ENCODE measurements at places on chromosomes 11 and 22.

GRCh38 chr11:123137431-123138224 lies 57.4 kb downstream of the CLMP start:
- no peak overlapping the region for H3K27ac ChIP-seq
- H3K4me3 ChIP-seq, result no peak overlapping the region
- H3K27me3 ChIP-seq, result peaks cover 3% of the 10 kb centered on the region
- peaks cover 4% of the 10 kb centered on the region for H3K4me1 ChIP-seq
- no peak for DNase-seq
- H3K36me3 ChIP-seq, result no peaks in the 10 kb centered on the region

DNA sequence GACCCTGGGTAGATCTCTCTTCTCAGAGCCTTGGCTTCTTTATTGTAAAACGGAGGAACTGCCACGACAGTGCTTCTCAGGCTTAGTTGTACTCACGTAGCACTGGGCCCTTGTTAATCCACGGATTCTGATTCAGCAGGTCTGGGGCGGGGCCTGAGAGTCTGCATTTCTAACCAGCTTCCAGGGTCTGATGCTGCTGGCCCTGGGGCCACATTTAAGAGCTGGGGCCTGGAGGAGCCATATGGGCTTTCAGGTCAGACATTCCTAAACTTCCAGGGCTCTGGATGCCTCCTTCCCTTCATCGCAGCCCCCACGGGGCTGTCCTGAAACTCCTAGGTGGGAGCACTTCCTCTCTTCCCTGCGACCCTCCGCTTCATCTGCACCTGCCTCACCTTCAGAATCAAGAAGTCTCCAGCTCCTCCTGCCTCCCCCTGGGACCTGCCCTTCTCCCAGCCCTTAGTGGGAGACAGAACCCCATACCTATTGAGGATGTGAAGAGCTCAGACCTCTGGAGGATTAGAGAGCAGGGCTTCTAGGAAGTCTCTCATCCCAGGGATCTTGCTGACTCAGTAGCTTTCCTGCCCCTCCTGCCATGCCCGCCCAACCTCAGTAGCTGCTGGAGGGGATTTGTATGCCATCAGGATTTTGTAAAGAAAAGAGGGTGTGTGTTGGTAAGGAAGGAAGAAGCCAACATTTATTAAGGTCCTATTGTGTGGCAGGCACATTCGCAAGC lies 92.5 kb downstream of the LRRC32 start:
- H3K27ac ChIP-seq, result no peak overlapping the region
- H3K27me3 ChIP-seq, result peaks cover 21% of the 10 kb centered on the region
- DNase-seq, result no peak
- no peaks in the 10 kb centered on the region for H3K4me1 ChIP-seq
- H3K36me3 ChIP-seq, result no peaks in the 10 kb centered on the region

DNA sequence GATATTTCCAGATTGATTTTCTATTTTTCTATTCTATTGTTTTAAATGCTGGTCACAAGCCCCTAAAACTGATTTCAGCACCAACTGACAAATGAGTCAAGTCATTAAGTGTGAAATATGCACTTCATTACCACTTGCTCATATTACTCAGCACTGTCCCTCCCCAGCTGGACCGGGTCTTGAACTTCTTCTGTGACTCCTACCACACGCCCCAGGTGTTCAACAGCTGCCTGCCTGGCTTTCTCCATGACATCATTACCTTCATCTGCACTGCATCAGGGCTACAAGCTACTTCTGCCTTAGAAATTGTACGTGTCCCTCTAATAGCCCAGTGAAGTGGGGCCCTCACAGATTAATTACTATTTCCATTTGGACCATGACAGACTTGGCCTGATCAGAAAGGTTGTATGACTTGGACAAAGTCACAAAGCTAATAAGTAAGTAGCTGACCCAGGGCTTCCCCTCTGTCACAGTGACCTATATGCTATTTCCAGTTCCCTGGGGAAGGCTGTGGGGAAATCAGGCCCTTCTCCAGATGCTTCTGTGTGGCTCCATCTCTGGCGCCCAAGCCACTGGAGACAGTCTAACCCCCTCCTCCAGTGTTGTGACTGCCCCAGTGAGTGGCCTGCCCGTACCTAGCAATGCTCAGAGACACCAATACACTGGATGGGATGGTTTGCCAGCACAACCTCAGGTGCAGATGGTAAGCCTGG lies 18.1 kb downstream of the TBC1D10A start:
- H3K27me3 ChIP-seq, result no peaks in the 10 kb centered on the region
- H3K4me1 ChIP-seq, result peaks cover 98% of the 10 kb centered on the region
- H3K36me3 ChIP-seq, result peaks cover 3% of the 10 kb centered on the region
- peak overlapping the region; percentile 33 for H3K4me3 ChIP-seq
- no peak for DNase-seq

GRCh38 chr11:113574586-113574985 lies 99.4 kb upstream of the DRD2 start:
- DNase-seq, result no peak
- no peaks in the 10 kb centered on the region for H3K4me1 ChIP-seq
- H3K27me3 ChIP-seq, result peaks cover 7% of the 10 kb centered on the region

- no peak overlapping the region for H3K4me3 ChIP-seq
- H3K27ac ChIP-seq, result no peak overlapping the region
- H3K27me3 ChIP-seq, result peaks cover 47% of the 10 kb centered on the region
- H3K36me3 ChIP-seq, result no peaks in the 10 kb centered on the region
Observed at GRCh38 chr11:46912526-46913150, 5.7 kb downstream of the LRP4 start.

DNA sequence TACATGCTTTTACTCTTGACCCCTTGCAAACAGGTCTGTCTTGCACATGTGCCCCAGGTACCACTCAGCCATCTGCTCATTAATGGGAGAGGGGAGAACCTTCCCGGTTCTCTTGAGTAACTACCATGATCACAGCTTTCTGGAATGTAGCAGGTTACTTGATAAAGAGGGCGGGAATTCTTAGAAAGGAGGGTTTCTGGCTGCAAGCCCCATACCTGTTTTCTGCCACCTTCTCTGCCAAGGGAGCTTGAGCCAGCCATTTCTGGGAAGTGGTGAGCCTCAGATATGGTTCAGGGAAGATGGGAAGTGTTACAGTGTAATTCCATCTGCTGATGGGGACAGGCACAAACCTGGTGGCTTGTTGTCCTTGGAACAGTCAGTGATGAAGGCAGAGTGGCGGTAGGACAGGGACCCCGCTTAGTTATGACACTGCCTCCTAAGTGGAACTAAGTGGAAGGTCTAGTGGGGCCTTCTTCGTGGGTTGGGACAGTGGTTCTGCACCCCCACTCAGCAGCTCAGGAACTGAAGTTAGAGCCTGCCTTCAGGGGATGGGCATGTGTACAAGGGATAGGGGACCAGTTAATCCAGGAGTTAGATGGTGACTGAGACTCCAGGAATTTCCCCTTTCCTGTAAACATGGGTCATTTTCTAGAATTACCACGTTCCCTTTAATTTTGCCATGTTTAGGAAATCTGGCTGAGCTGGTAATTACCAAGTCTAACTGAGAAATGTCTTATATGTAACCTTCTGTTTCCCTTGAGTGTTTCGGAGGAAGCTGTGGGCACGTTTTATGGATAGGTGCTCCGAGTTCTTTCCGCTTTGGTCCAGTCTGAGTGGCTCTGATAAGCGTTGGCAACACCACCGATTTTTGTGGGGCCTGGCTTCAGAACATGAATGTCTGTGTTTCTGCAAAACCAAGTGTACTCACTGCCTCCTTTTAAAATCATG lies 35.3 kb downstream of the BCR start:
- H3K27me3 ChIP-seq, result peaks cover 2% of the 10 kb centered on the region
- no peak overlapping the region for H3K27ac ChIP-seq
- DNase-seq, result no peak
- H3K4me1 ChIP-seq, result peaks cover 85% of the 10 kb centered on the region
- H3K4me3 ChIP-seq, result no peak overlapping the region
- no peaks in the 10 kb centered on the region for H3K36me3 ChIP-seq

- DNase-seq, result no peak
- H3K4me3 ChIP-seq, result no peak overlapping the region
- peaks cover 16% of the 10 kb centered on the region for H3K36me3 ChIP-seq
- H3K27ac ChIP-seq, result no peak overlapping the region
- peaks cover 9% of the 10 kb centered on the region for H3K4me1 ChIP-seq
Observed at GRCh38 chr22:40567106-40567505, 69.4 kb downstream of the MRTFA start.

GRCh38 chr11:130874955-130875531 lies 41.2 kb downstream of the SNX19 start:
- no peak overlapping the region for H3K27ac ChIP-seq
- peaks cover 89% of the 10 kb centered on the region for H3K36me3 ChIP-seq
- DNase-seq, result no peak
- no peaks in the 10 kb centered on the region for H3K27me3 ChIP-seq

- DNase-seq, result no peak
- no peaks in the 10 kb centered on the region for H3K36me3 ChIP-seq
- no peaks in the 10 kb centered on the region for H3K4me1 ChIP-seq
- H3K4me3 ChIP-seq, result no peak overlapping the region
Observed at GRCh38 chr11:92822410-92822809, 147.0 kb upstream of the MTNR1B start.

DNA sequence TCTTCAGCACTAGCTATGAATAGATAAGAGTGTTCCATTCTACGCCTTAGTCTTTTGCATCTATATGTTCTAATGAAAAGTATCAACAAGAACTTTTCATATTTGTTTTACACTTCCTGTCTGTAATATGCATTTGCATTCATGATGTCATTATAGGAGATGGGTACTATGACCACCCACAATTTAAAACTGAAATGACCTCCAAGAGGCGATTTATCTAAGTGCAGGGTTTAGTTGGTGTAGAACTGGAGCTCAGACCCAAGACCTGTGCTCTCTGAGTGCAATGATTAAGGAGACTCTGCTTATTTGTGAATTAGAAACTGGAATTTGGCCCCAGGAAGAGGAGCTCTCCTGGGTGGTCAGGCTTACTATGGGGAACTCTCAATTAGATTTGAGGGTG lies 289.1 kb downstream of the ETS1 start:
- peak overlapping the region; percentile 43 for H3K27ac ChIP-seq
- no peak for DNase-seq
- no peak overlapping the region for H3K4me3 ChIP-seq

- H3K4me3 ChIP-seq, result peak overlapping the region; percentile 11
- no peak for DNase-seq
- H3K36me3 ChIP-seq, result peaks cover 85% of the 10 kb centered on the region
- H3K27me3 ChIP-seq, result no peaks in the 10 kb centered on the region
- peak overlapping the region; percentile 43 for H3K27ac ChIP-seq
- H3K4me1 ChIP-seq, result peaks cover 100% of the 10 kb centered on the region
Observed at GRCh38 chr11:128512474-128512996, 74.8 kb downstream of the ETS1 start.

DNA sequence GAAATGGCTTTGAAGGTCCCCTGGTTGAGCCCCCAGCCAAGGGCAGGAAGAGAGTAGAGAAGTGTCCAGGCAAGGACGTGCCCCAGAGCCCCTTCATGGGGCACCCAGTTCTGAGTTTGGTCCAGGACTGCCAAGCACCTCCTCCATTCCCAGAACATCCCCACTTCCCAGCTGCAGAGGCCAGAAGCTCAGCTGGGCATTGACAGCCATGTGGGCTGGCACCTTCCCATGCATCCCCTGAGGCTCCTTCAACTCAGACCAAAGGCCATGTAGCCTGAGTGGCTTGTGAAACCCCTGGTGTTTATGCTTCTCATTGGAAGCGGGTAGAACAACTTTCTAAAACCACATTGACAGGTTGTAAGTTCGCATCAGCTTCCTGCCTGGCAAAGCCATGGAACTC lies 789.6 kb downstream of the TBC1D22A start:
- no peaks in the 10 kb centered on the region for H3K27me3 ChIP-seq
- no peaks in the 10 kb centered on the region for H3K36me3 ChIP-seq
- H3K4me3 ChIP-seq, result no peak overlapping the region
- no peak for DNase-seq

- peaks cover 37% of the 10 kb centered on the region for H3K4me1 ChIP-seq
- H3K27ac ChIP-seq, result peak overlapping the region; percentile 76
- H3K27me3 ChIP-seq, result no peaks in the 10 kb centered on the region
- DNase-seq, result no peak
- H3K36me3 ChIP-seq, result no peaks in the 10 kb centered on the region
Observed at GRCh38 chr11:128342511-128343134, 244.7 kb downstream of the ETS1 start.

DNA sequence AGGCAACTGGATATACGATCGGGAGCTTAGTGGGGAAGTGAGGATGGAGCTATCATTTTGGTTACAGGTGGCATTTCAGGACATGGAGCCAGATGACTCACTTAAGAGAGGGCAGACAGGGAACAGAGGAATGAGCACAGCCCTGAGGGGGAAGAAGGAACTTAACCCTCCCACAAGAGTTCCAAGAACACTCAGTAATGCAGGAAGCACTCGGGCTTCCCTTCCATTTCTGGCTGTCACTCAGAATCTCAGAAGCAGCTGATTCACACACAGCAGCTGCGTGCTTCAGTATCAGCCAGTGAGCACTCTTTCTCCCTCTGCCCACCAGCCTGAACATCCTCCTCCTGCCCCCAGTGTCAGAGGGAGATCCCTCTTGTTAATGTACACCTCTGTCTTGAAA lies 34.8 kb downstream of the EFCAB6 start:
- H3K4me3 ChIP-seq, result no peak overlapping the region
- H3K27ac ChIP-seq, result no peak overlapping the region
- DNase-seq, result no peak
- H3K36me3 ChIP-seq, result no peaks in the 10 kb centered on the region
- no peaks in the 10 kb centered on the region for H3K4me1 ChIP-seq
- H3K27me3 ChIP-seq, result peaks cover 13% of the 10 kb centered on the region

DNA sequence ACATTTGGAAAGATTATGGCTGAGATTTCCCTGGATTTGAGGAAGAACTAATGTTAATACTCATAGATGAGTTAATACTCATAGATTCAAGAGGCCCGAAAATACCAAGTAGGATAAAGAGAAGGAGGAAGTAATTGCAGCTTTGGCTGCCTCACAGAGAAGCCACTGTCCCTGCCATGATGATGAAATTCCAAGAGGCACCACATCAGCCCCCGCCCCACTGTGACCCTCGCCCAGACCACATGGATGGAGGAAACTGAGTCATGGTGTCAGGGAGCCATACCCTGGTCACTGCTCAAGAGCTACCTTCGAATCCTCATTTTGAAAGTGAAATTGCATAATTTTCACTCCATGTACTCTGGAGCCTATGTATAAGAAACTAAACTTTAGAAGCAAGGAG lies 92.9 kb upstream of the SLC22A12 start:
- peaks cover 7% of the 10 kb centered on the region for H3K27me3 ChIP-seq
- H3K4me3 ChIP-seq, result no peak overlapping the region
- no peaks in the 10 kb centered on the region for H3K4me1 ChIP-seq
- H3K27ac ChIP-seq, result no peak overlapping the region
- DNase-seq, result no peak
- H3K36me3 ChIP-seq, result no peaks in the 10 kb centered on the region

- no peaks in the 10 kb centered on the region for H3K4me1 ChIP-seq
- H3K36me3 ChIP-seq, result peaks cover 21% of the 10 kb centered on the region
- H3K27ac ChIP-seq, result no peak overlapping the region
- no peak overlapping the region for H3K4me3 ChIP-seq
- no peaks in the 10 kb centered on the region for H3K27me3 ChIP-seq
- DNase-seq, result no peak
Observed at GRCh38 chr11:35815556-35816315, 128.1 kb upstream of the LDLRAD3 start.

- H3K27ac ChIP-seq, result peak overlapping the region; percentile 35
- no peaks in the 10 kb centered on the region for H3K27me3 ChIP-seq
- H3K4me1 ChIP-seq, result peaks cover 35% of the 10 kb centered on the region
- H3K36me3 ChIP-seq, result peaks cover 59% of the 10 kb centered on the region
Observed at GRCh38 chr11:65718964-65719492, 1.6 kb downstream of the RNASEH2C start.

GRCh38 chr22:22854466-22854865 lies 33.1 kb upstream of the IGLL5 start:
- H3K4me3 ChIP-seq, result no peak overlapping the region
- H3K4me1 ChIP-seq, result peaks cover 48% of the 10 kb centered on the region
- H3K27me3 ChIP-seq, result peaks cover 7% of the 10 kb centered on the region

All from activated B cell treated with CpG ODN at 0.5 μM for 24 hours (primary cell).